Coronary artery (tissue), 2 donors: ENCODE measurements at places on chromosomes 2 and 18.

- DNase-seq, result peak; percentile 80
Observed at GRCh38 chr2:106885971-106886915, at the start of gene ST6GAL2. Gene ST6GAL2 (minus strand): TSS chr2:106886167. CDS start chr2:106843977, 42,190 bp downstream.

- peak; percentile 56 for DNase-seq
Observed at GRCh38 chr2:240932001-240932723, 26.0 kb downstream of the CROCC2 start.

- no peak for DNase-seq
Observed at GRCh38 chr2:235532307-235532706, 38.5 kb downstream of the AGAP1 start.

DNA sequence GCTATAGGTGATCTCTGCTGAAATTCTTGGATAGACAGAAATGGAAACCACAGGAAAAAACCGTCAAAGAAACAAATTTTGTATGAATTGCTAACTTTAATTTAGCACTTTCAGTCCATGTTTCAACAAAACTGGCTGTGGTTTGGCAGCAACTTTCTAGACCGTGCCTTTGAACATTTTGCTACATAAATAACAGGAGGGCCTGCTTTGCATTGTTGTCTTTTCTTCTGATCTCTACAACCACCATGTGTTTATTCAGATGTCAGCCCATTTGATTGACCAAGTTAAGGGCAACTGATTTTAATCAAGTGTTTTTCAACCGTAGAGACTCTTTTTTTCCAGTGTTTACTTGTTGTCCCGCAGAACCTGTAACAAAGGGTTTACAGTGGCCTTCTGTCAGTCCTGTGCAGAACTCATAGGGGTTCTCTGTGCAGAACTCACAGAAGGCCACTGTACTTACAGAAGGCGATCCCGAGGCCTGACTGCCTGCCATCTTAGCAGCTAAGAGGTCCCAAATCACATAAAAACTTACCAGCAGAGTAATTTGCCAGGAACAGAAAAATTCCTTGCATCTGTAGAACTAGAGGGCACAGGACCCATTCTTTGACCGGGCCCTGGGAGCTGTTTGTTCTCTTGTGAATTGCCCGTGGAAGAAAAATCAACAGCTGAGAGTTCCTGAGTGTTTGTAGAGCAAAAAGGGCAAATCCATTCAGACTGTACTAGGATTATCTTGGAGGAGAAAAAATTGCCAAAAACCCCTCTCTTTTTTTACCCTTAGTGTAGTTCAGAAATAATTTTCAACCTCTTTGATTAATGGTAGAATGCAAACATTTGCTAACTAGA, 120.6 kb downstream of the PRKRA start:
- DNase-seq, result no peak

GRCh38 chr18:23105581-23106219, 29.6 kb upstream of the CABLES1 start:
- DNase-seq, result no peak

DNA sequence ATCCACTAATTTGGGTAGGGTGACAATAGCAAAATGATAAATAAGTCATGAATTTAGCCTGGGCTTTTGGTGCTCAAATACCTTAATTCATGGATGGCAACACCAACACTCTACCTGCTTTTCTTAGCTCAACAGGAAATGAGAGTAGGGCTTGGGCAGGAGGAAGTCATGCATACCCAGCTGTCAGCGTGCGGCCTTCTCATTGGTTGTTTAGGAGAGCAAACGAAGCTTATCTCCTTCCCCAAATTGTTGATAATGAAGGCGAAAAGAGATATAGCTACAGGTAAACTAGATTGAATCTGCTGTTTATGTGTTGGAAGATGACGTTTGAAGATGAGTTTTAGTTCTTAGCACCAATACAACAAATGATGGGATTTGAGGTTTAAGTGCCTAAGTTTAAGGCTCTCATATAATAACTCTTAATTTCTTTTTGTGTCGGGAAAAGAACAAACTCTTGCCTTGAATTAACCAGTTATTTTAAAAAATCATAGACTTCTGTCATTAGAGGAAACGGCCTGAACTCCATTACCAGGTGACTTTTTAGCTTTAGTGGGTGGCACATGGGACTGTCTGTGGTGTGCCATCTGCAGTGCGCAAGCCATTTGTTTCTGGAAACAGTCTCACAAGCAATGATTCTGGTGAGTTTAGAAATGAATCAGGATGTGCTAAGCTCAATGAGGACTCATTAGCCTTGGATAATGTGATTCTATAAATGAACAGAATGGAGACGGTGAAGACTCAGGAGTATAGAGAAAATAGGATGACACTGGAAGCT, 19.8 kb downstream of the MAP4K4 start:
- DNase-seq, result no peak

DNA sequence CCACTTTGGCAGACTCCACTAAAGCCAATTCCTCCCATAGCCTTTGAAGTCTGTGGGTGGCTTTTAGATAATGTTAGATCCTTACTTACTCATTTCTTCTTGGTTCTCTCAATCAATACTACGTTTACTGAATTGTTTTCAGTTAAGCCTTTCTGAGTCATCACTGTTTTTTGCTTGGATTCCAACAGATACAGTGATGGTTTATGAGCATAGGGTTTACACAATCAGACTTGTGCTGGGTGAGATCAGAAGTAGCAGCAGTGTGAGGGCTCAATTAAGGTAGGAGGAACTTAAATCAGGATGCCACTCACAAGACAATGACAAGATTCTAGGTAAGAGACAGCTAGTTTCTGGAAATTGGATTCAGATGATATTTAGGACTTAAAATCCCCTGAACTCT, 297.7 kb upstream of the DOK6 start:
- no peak for DNase-seq

DNA sequence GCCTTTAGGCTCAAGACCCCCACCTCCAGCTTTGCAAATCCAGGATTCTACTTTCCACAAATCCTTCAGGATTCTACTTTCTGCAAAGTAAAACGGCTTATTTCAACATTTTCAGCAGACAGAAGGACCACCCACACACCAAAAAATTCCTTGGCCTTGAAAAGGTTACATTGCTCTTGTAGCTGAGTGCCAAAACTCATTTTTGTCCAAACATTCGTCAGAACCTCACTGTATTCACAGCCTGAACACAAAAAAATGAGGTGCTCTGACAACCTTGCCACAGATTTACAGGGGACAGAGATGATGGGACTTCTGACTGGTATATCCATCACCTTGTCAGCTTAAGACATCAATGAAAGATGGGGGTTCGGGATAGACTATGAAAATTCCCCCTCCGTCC, 63.0 kb upstream of the COX7A2L start:
- DNase-seq, result no peak

DNA sequence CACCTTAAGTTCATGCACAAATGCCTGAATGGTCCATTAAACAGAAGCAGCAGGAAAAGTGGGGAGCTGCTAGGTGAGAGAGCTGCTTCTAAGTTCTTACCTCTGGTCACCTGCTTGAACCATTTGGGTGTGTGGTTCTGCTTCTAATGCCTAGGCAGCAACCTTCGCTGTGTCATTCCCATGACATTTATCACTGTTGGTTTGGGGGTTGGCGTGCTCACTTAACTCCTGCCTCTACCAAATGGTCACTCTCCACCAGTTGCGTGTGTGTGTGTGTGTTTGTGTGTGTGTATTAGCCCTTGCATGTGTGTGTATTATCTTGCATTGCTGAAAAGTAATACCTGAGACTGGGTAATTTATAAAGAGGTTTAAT, 56.2 kb downstream of the NCAPH start:
- DNase-seq, result no peak
